ENCODE measurements at places on chromosomes 5 and 9.

- DNase-seq, result no peak
Measured at GRCh38 chr5:93632327-93632726, 49.3 kb downstream of the NR2F1 start.

GRCh38 chr9:14455243-14455642 is 141.3 kb upstream of the NFIB start:
- no peak for DNase-seq

DNA sequence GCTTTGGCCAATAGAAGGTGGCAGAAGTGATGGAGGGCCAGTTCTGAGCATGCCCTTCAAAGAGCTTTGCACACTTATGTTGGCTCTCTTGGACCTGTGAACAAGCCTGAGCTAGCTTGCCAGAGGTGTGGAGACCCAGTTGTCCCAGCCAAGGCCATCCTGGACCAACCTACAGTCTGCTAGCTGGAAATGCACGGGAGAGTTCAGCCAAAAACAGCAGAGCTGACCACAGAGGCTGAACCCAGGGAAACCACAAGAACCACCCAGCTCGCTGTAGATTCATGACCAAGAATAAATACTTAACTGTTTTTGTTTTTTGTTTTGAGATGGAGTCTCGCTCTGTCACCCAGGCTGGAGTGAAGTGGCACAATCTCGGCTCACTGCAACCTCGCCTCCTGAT is 65.4 kb upstream of the HAND1 start:
- no peak for DNase-seq

GRCh38 chr9:32136700-32137339 is 247.6 kb upstream of the ACO1 start:
- DNase-seq, result no peak

GRCh38 chr5:175861337-175862130 is 9.8 kb upstream of the CPLX2 start:
- no peak for DNase-seq

DNA sequence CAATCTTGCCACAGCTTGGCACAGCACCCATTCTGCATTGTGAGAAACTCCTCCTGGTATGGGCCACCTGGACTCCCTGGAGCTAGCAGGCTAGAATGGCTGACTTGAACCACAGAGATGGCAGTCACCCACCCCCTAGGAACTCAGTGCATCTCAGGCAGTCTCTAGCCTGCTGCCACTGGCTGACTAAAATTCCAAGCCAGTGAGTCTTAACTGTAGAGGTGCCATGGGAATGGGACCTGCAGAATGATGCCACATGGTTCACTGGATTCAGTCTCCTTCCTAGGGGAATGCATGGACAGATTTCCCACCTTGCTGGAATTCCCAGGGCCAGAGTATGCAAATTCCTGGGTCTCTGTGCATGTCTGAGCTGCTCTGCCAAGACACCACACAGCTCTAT is 382.9 kb downstream of the MAN2A1 start:
- no peak for DNase-seq

- no peak for DNase-seq
Measured at GRCh38 chr9:80320916-80321315, 749.2 kb downstream of the TLE4 start.

DNA sequence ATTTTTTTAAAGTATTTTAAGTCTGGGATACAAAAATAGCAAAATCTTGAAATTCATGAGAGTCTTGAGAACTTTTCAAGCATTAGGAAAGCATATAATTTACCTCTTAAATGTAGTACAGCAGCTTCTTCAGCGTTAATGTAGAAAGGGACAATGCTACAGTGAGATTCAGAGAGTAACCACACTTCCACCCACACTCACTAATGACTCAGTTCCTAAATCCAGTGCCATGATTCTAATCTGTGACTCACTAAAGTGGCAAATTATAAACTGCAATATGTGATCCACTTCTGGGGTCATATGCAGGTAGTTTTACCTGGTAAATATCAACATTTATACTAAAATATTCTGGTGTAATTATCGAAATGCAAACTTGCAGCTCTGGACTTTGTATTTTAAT is 434.5 kb upstream of the TUSC1 start:
- DNase-seq, result no peak

GRCh38 chr5:180098991-180099732 is 27.6 kb upstream of the RNF130 start:
- no peak for DNase-seq

- DNase-seq, result no peak
Measured at GRCh38 chr5:146645342-146645741, 129.4 kb upstream of the GPR151 start.

DNA sequence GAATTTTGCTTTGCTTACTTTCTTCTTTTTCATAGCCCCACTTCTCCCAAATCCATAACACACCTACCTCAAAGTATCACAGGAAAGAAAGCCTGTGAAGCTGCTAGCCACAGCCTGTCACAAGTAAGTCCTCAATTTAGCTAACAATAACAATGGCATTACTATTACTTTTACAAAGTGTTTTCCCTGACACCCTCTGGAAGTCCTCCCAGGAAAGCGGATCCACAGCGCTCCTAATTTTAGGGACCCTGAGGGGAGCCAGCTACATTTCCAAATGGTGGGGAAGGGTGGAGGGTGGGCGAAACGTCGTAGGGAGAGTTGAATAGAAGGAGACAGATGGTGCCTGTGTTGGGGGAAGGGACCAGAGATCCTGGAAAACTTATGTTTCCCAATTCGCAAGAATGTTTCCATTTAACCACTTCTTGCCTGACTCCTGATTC is 523 bp upstream of the WWC1 start:
- no peak for DNase-seq

DNA sequence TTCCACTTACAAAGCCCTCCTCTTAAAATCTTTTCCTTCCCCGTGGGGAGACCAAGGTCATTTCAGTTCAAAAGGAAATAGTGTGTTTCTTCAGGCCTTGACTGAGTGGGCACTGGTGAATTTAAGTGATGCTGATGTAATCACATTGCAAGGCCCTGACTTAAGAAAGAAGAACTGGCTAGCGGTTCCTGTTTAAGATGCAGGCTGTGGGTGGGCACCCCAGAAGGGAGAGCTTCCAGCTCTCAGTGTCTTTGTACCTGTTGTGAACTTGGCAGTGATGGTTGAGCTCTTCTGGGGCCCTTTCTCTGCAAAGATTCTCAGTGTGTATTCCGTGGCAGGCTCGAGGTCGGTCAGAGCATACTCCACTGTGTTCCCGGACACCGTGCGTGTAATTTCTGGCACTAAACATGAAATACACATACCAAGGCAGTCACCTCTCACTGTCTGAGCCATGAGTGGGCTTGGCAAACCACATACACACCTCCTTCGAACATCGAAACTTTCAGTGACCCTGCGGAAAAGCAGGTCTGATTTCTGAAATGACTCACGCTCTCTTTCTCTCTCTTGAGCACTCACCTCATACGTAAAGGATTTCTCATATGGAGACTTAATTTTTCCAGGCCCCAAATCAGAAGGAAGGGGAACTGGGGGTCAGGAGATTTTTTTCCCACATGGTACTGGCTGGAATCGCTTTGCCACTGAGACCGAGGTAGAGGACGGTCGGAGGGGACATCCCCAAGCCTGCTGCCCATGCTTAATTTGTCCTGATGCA is 81.9 kb downstream of the TNC start:
- no peak for DNase-seq

- no peak for DNase-seq
Measured at GRCh38 chr5:178337334-178337741, 104.7 kb upstream of the PHYKPL start.

DNA sequence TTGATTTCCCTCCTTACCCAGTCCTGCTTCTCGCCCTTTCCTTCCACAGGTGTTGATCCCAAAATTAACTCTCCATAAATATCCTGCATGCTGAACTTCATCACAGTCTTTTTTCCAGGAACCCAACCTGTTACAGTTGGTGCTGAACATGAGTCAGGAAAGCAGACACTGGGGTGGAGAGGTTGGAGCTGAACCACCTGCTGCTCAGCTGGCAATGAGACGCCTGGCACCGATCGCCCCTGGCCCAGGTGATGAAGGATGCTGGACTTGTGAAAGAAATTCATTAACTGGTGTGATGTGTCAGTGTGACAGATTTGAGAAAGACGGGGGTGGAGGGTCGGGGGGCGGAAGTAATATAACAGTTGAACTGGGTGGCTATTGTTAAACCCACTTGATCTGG is 30.6 kb downstream of the CPLX2 start:
- no peak for DNase-seq

DNA sequence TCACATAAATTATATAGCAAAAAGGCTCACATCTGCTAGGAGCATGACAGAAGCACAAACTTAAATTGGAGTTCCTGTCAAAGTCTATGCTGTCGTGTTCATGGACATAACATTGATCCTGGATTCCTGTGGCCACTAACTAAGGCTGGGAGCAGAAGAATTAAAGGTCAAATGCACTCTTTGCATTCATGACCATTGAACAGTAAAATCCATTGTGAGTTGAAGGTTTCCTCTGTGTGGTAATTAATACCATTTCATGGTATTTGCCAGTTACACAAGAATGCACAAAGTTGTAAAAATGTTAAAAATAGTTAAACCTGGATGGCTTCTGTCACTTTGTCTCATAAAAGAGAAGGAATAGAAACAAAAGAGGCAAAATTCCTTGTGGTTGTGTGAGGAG is 242.6 kb downstream of the NPR3 start:
- DNase-seq, result no peak

GRCh38 chr5:113678924-113679575 is 165.6 kb downstream of the YTHDC2 start:
- peak; percentile 22 for DNase-seq

DNA sequence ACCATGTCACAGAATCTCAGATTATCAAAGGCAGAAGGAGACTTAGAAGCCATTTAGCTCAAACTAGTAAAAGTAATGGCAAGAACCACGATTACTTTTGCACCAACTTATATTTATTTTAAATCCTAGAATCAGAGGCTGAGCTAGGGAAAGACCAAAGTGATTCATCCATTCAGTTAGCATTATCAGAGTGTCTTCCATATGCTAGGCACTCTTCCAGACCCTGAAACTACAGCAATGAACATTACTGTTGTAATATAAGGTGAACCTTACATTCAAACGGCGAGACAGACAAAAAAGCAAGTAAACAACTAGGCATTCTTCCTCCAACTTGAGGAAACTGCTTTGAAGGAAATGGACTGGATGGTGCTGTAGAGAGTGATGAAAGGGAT is 7.9 kb downstream of the PDE6A start:
- no peak for DNase-seq

DNA sequence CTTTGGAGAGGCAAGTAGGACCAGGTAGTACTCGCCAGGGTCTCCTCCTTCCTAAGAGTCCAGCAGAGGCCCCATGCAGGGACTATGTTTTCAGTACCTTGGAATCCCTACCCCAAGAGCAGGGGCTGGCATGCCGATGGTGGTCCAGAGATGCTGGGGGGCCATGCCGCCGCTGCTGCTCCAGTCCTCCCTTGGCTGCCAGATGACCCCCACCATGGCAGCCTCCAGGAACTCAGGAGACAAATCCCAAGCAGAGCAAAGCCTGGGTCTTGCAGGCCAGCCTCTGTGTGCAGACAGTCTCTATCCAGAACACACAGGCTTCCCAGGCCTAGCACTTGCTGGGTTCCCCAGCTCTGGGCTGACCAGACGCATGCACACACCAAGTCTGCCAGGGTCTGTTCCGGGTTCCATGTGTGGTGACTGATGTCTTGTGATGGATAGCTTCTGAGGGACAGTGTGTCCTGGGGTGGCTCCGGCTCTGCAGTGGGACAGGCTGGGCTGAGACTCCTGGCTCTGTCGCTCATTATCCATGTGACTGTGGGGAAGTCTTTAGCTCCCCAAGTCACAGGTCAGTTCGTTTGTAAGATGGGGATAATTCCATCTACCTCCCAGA is 127.3 kb downstream of the CRB2 start:
- DNase-seq, result no peak

DNA sequence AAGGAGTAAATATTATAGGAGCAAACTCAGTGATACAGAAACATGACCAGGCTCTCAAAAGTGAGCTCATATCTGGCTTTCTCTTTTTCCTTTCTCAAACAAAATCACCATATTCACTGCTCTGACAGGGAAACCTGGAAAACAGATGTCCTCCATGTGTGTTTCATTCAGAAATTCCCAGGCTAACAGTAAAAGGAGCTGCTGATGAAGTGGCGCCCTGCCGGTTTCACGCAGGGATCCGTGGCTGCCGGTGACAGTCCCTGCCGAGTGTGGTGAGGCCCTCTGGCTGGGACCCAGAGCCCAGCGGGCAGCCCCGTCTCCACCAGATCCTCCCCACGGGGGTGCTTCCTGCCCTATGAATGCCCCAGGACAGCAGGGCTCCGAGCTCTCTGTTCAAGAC is 208.1 kb downstream of the GNA14 start:
- no peak for DNase-seq

GRCh38 chr5:170120576-170120975 is 14.9 kb downstream of the FOXI1 start:
- no peak for DNase-seq

DNA sequence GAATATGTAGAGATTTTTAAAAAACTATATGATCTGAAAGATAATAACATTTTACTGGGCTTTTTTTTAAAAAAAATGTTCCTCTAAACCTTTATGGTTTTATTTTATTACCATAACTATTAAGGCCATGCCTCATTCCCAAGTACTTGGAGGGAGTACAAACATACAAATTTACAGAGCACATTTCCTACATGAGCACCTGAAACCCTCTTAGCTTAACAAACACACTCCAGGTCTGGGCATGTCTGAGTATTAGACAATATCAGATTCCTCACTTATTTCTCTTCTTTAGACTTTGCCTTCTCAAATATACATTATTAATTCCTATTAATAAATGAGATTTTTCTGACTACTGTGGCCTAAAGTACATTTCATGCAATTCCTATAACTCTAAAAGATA is 319.2 kb downstream of the SLCO4C1 start:
- no peak for DNase-seq

- no peak for DNase-seq
Measured at GRCh38 chr9:75461183-75461582, 372.9 kb downstream of the OSTF1 start.

DNA sequence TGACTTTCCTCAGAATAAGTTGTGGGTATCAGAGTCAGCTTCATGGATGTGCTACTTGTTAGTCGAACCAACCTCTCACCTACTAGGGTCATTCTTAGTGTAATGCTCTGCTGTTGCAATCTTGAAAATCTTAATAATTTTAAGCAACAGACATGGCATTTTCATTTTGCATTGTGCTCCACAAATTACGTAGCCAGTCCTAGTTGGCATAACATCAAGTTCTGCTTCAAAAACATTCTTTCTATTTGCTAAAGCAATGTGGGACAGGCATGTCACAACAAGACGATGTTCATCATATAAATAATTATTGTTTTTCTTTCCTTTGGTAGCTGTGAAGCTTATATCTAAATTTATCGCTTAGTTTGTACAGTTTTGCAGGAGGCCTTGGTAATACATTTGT is 39.3 kb upstream of the CDH12 start:
- no peak for DNase-seq

GRCh38 chr9:110069326-110070248 is 138.4 kb downstream of the C9orf152 start:
- no peak for DNase-seq

DNA sequence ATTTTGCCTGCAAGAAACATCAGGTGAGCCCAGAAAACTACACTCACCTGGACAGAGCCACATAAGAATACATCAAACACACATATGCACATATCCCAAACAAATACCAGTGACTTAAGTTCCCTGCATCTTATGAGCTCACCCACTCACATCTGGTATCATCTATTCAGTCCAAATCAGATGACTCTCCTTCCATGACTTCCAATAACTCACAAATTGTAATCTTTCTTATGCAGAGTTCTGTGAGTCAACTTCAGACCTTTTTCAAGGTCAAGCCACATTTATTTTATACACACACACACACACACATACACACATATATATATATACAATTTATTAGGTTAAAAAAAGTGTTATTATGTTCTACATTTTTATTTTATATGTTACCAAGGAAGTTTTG is 1711.9 kb upstream of the CDH9 start:
- no peak for DNase-seq
